Heart left ventricle (tissue), 16 donors: ENCODE measurements at places on chromosomes 4 and X.

DNA sequence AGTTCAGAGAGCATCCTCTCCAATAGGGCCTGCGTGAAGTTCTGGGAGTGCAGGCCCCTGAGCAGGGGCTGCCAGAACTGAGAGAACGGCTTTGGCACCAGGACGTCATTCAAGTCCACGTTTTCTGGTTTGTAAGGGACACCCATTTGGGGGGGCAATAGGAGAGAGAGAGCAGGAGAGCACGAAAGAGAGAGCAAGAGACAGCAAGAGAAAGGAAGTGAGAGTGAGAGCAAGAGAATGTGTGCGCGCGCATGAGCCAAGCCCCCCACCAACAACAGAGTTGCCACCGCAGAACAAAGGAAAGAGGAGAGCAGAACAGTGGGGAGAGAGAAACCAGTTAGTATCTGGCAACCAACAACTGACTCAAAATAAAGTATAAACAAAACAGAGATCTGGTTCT lies 10.4 kb downstream of the LAS1L start:
- no peak for DNase-seq

- DNase-seq = no peak
Measured at GRCh38 chr4:93348896-93349295, 479.7 kb upstream of the ATOH1 start.

DNA sequence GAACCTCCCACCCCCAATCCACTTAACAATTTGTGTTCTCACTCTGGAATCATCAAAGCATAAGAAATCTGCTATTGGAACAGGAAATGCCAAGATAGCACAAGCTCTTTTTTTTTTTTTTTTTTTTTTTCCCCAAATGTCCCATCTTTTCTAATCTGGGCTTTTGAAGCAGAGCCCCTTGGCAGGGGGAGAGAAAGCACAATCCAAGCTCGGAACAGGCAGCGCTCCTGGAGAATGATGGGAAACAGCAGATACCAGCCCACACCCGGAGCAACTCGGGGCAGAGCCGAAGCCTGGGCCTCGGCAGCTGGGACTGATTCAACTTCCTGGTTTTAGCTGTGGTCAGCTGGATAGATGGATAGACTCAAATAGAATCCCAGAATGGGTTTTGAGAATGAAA lies 235.1 kb downstream of the QDPR start:
- DNase-seq = peak; percentile 68

DNA sequence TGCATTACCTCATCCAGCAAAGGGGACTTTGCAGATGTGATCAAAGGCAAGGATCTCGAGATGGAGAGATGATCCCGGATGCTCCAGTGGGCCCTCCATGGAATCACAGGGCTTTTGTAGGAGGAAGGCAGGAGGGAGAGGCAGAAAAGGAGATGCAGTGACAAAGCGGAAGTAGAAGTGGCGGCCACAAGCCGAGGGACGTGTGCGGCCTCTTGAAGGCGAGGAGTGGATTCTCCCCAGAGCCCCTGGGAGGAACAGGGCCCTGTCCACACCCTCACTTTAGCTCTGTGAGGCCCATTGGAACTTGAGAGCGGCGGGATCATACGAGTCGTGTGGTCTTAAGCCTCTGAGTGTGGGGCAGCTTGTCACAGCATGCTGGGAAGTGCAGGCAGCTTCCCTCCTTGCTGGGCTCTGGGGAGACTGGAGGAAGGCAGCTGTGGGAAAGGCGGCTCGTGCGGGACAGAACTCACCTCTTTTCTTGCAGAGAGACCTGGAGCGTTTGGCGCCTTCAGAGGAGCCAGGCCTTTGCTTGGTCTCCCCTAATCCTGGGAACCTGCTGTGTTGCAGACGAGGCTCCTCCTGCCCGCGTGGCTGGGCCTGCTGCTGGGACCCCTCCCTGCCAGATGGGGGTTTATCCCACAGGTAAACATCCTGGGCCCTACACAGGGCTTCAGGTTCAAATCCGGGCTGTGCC lies 10.2 kb downstream of the SH3TC1 start:
- peak; percentile 50 for DNase-seq

GRCh38 chrX:105564501-105564900 lies 257.8 kb upstream of the NRK start:
- DNase-seq = no peak

DNA sequence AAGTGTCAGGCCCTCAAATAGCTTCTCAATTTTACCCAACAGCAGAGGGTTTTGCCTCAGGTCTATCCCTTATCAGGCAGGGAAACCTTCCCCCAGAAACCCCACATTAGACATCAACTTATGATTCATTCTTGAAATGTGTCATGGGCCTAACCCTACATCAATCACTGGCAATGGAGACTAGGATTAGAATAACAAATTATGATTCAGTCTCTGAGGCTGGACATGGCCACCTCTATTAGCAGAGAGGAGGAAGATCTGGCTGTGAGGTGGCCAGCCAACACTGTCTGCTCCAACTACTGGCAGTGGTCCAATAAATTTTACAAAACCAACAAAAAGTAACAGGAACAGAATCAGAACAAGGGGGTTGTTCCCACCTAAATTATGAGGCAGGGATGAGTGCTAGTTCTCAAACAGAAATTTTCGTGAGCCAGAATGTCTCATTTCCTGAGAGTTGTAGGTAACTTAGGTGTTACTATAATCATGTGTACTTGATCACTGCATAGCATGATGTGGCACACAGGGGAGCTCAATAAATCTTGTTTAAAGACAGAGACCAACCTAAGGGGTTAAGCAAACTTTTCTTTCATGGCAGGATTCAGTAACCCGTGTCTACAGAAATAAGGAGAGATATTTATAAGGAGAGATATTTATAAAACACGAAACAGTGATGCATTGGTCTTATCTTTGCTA lies 126.8 kb downstream of the NFKB1 start:
- DNase-seq = no peak

- DNase-seq = no peak
Measured at GRCh38 chr4:38111717-38112116, 151.5 kb downstream of the PTTG2 start.

- DNase-seq = no peak
Measured at GRCh38 chr4:18722748-18723191, 701.2 kb upstream of the LCORL start.

DNA sequence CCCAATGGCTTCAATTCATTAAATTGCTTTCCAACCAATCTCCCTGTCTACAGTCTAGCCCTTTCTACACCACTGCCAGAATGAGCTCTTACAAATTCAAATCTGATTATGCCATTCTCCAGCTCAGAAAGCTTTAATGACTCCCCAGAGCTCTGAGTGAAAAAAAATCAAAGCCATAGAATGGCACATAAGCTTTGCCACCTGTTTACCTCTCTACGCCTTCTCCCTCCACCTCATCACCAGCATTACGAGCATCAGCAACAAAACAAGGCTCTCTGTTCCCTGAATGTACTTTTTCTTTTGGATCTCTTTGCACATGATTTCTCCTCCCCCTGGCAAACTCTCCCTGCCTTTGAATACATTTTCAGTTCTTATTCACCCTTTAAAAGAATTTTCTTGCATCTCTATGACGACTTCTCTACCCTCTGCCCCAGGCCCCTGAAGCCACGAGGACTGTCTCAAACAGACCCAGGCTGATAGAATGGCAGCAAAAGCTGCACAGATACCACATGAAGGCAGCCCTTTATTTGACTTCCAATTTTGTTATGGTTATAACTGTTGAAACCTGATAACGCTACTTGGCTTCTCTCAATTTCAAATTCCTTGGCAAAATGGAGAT lies 516.0 kb downstream of the PCDH7 start:
- no peak for DNase-seq

DNA sequence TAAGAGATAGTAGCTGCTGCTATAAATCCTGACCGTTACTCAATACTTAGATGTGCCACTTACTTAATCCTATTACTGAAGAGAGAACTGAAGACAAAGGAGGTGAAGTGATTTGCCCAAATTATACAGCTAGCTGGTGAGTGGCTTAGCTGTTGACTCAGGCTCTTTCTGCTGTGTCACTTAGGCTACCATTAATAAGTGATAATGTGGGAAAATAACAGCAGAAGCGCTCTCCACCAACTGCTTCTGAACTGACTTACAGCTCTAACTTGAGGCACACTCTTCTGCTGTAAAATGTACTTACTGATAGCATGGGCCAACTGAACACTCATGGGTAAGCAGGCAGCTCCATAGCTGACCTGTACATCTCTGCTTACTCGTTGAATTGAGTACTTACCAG lies 7.5 kb upstream of the KLHL5 start:
- no peak for DNase-seq

DNA sequence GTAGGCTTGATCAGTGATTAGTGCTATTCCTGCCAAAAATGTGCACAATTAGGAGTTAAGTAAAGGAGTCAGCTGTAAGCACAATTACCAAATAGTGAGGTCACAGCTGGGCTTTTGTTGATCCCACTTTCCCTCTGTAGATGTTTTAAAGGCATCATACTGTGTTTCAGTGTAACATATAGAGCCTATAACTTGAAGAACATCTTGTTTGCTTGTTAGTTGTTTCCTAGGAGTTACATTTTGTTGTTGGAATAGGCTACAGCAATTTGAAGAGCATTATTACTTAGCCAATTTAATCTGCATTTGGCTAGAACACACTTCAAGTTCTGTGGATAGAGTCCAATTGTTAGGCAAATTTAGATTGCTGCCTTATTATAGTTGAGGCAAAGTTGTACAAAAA lies 210.7 kb upstream of the MAD2L1 start:
- no peak for DNase-seq

DNA sequence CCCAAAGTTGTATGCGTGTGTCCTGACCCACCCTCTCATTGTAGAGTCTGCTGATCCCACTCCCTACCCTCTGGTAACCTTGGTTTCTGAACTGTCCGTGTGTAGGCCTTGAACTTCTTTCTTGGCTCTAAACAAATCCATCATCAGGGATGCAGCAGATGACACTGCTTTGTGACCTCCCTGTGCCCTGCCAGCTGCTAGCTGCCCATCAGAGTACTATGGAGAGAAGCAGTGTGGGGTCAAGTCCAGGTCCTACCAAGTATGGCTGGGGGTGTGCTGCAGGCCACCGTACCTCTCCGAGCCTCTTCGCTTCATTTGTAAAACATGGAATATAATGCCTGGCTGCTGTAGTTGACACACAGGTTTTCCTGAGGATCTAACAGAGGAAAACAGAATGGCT lies 183.5 kb upstream of the RBPJ start:
- DNase-seq = no peak

DNA sequence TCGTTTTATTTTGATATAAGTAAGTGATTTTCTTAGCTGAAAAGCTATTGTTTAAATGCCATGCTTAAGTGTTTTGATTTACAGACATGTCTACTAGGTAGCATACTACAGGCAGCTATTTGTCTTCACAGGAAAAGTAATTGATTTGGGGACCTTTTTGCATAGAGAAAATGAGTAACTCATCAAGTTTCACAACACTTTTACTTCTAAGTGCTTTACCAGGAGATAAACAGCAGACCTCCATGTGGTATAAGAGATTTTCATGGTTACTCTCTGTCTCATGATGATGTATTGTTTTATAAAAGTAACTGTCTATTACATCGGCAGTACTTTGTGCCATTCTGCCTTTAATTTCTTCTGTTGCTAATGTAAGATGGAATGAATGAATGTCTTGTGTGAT lies 28.7 kb downstream of the RBPJ start:
- DNase-seq = no peak

- no peak for DNase-seq
Measured at GRCh38 chr4:76207549-76207948, 6.1 kb downstream of the SCARB2 start.
